Kasumi-1 (cell line): ENCODE measurements at places on chromosomes 2 and 18.

DNA sequence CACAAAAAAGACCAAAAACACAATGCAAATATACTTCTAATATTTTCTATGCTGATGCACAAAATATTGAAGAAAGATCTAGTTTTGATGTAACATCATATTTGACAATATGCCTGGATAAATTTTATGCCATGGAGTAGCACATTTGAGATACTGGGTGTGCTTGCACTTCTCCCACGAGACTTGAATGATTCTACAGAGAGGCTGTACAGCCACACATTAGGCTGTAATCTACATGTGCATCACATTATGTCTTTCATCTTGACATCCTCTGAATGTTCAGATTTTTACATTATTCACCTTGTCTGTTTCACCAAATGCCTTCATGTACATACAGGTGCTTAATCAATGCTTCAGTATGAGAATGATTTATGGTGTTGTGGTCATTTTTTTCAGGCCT is 756.4 kb upstream of the CDH7 start:
- DNase-seq = no peak

GRCh38 chr2:85925216-85925671 is 36.5 kb upstream of the ST3GAL5 start:
- DNase-seq = no peak

GRCh38 chr2:45806563-45807358 is 155.3 kb downstream of the PRKCE start:
- DNase-seq = no peak

GRCh38 chr18:43081396-43081795 is 34.1 kb downstream of the RIT2 start:
- DNase-seq = no peak

- no peak for DNase-seq
These were observed at the start of gene LRP1B for GRCh38 chr2:142131010-142131669. Gene LRP1B, minus strand, starts transcription at chr2:142131016. Its CDS starts 287 bp downstream, at chr2:142130729.

DNA sequence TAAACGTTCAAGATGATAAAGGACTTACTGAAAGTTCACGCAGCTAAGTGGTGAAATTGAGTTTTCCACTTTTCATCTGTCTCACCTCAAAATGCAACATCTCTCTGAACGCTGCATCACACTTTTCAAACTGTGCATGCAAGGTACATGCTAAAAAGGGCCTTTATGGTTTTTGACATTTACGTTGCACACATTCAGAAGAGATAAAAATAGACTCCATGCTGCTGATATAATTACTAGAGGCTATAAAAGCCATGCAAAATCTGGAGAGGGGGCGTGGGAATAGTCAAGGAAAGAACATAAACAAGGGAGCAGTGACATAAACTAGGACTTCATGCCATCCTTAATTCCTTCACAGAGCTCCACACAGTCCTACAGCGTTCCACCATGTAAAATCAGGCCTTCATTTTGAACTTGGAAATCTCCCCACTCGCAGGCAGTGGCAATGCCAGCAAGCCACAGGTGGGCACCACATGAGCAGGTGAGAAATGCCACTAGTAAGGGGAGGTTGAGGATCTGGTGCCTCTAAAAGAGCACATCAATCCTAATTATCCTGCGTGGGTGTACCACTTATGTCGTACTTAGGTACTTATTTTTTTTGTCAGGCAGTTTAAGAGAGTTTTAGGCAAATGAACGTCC is 71.4 kb downstream of the ZEB2 start:
- no peak for DNase-seq

- no peak for DNase-seq
These were observed 24.0 kb upstream of the CCBE1 start for GRCh38 chr18:59721211-59721610.

DNA sequence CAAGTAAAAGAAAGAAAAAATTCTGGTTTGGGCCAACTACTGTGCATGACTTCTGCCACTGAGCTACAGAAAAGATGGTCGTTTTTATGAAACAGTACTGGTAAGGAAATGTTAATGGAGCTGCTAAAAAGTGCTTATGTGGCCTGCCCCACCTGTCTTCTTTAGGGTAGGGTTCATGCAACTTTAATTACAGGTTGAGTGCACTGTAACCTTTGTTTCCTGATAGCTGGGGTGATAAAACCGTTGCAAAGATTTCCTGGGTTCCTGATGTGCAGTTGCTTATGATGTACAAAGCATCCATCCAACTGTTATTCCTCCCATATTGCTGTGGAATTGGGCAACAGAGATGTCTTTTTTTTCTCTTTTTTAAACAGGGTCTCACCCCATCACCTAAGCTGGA is 34.3 kb upstream of the PUM2 start:
- no peak for DNase-seq

- DNase-seq = no peak
These were observed 451.7 kb upstream of the HS6ST1 start for GRCh38 chr2:128770143-128771085.

DNA sequence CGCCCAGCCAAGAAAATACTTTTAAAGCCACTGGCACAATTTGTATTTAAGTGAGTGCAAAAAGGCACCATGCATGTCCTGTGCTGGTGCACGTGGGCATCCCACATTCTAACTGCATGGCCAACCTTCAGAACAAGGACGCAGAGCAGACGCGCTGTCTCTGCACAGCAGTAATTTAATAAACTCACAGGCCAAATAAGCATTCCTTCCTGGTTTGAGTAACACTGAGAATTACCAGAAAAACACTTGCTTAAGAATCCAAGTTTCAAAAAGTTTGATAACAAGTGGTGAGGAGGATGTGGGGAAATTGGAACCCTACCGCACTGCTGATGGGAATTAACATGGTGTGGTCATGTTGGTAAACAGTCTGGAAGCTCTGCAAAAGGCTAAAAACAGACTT is 38.7 kb downstream of the RPL31 start:
- no peak for DNase-seq

DNA sequence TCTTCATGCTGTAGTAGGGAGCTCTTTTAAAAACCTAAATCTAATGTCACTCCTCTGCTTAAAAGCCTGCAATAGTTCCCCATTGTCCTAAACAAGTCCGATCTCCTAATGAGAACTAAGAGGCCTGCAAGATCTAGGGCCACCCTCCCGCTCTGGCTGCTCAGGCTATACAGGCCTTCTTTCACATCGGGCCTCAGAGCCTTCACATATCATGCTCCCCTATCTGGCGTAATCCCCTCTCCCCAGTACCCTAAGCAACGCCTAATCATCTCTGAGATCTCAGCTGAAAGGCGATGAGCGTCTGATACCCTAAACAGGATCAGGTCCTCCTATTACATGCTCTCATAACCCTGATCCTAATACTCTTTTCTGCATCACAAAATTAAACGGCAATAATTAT is 1.9 kb downstream of the MAP4K3 start:
- peak; percentile 5 for DNase-seq

- DNase-seq = no peak
These were observed 699.3 kb downstream of the CBLN2 start for GRCh38 chr18:71844814-71845213.

GRCh38 chr2:237291138-237291792 is 122.7 kb downstream of the COL6A3 start:
- DNase-seq = no peak

DNA sequence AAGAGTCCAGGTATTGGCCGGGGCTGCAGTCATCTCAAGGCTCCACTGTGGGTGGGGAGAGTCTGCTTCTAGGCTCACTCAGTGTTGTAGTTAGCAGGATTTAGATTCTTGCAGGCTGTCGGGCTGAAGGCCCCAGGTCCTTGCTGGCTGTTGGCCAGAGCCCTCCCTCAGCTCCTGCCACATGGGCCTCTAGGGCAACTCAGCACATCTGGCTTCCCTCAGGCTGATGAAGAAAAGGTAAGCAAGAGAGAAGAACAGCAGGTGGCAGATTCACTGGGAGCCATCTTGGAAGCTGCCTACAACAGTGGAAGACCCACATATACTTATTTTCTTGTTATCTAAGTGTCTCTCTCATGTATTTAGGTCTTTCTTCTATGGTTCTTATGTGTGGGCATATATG is 4.3 kb downstream of the MRPS9 start:
- DNase-seq = no peak

DNA sequence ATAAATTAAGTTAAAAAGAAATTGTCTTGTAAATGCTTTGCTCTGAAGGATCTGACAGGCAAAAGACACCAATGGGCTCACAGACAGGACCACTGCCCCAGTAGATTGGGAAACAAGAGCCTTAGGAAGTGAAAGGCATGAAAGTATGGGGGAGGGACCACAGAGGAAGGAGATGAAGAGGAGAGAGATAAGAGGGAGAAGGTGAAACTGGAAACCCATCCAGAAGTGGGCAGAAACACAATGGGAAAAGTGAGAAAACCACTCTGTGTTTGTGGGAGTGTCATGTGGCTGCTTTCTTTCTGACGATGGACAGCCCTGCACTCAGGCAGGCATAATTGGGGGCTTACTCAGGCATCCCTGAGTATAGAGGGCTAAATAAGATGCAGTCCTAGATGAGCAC is 101.5 kb upstream of the STON1 start:
- no peak for DNase-seq

- no peak for DNase-seq
These were observed 286.6 kb downstream of the MYT1L start for GRCh38 chr2:2044269-2045057.

GRCh38 chr2:229539628-229540027 is 174.7 kb downstream of the DNER start:
- DNase-seq = no peak

GRCh38 chr2:156908825-156909224 is 348.7 kb upstream of the GALNT5 start:
- no peak for DNase-seq

DNA sequence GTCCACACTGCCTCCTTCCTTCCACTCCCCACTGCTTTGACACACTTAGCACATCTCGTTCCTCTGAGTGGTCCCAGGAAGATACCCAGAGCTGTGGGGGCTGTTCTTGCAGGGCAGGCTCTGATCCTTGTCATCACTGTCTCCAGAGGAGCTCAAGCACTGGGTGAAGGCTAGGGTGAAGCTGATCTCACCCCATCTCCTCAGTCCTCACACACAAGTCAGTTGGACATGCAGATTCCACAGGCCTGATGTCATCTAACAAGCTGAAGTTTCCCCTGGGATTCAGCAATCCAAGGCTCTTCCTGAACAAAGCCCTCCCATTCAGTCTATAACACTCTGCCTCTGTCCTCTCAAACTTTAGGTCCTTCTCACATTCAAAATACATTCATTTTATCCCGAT is 90.6 kb upstream of the RAB6C start:
- DNase-seq = no peak

DNA sequence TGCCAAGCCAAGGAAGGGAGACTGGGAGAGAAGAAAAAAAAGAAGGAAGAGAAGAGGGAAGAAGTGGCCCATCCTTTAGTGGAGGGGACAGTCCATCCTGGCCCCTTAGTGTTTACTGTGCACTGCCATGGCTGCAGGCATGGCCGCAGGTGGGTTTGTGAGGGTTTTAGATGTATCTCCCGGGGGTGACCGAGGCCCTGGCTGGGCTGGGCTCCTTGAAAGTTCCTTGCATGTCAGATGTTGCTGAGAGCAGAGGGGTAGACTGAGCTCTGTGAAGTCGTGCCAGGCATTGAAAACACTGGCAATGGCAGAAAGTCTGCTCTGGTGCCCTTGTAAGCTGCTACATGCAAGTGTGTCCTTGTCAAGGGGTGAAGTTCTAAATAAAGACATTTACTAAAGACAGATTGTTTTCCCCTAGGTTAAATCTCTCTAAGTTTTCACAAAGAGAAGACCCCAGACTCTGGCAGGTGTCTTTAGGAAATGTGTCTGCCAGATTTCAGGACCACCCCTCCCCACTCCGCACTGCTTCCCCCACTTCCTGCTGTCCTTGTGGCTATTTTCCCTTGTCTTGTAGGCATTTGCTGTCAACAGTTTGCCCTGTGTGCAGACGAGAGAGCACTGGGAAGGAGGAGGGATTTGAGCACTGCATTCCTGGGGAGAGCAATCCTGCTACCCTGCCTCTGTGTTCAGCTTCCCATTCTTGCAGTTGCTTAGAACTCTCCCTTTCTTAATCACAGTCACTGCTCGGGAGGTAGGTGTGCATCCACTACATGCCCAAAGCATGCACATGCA is 68.4 kb downstream of the ACOXL start:
- DNase-seq = no peak

- peak; percentile 2 for DNase-seq
These were observed 24.4 kb downstream of the SGPP2 start for GRCh38 chr2:222448748-222449181.

GRCh38 chr2:129877795-129878775 is 101.4 kb upstream of the RAB6C start:
- no peak for DNase-seq

DNA sequence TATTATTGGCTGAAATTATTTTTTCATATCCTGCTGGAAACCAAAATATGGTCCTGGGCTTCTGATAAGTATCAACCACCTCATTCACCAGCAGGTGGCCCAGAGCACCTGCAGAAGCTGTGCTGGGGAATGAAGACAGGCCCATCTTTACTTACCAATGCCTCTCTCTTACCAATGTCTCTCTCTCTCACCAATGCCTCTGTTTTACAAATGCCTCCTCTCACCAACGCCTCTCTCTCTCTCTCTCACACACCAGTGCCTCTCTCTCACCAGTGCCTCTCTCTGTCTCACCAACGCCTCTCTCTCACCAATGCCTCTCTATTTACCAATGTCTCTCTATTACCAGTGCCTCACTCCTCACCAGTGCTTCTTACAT is 2.3 kb upstream of the MAL start:
- DNase-seq = no peak

DNA sequence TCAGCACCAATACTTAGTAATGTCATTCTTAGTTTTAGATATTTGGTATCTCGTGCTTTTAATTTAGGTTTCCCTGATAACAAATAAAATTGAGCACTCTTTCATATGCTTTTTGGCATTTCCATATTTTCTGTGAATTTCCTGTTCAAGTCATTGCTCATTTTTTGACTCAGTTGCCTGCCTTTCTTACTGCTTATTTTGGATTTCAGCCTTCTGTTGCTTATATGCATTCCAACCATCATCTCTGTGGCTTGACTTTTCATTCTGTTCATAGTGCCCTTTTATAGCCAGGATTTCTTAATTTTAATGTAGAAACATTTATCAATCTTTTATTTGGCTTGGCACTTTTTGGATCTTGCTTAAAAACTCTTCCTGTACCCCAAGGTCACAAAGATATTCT is 14.5 kb upstream of the KIF3C start:
- no peak for DNase-seq

DNA sequence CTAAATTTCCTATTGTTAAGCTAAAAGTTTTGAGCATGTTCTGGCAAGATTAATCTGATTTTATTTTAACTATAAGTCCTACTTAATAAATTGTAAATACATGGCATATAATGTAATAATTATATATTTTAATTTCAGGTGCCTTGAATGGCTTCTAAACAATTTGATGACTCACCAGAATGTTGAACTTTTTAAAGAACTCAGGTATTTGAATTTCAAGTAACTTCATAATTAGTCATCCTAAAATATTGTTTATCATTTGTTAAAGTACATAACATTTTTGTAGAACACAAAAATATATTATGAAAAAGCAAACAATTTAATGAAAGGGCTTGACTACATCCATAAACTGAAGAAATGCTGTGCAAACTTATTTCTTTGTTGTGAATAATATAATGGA is 14.5 kb downstream of the GMCL1 start:
- no peak for DNase-seq

- DNase-seq = no peak
These were observed 106.6 kb upstream of the STON1 start for GRCh38 chr2:48423376-48423775.

- DNase-seq = no peak
These were observed 94.7 kb downstream of the RTN4 start for GRCh38 chr2:54955358-54956110.
